ENCODE measurements at places on chromosomes 16 and 17. TPM values are rescaled to one million over a fixed set of nuclear protein-coding genes. Genes with fewer than 3 reads are reported as not detected.

Gene NPIPB13
- polyA plus RNA-seq, result 15.5 TPM

Gene PMFBP1
- polyA plus RNA-seq, result 0.98 TPM

GRCh38 chr17:66507103-66507923 lies 204.9 kb downstream of the PRKCA start:
- no peak for DNase-seq

- peak; percentile 63 for DNase-seq
Measured at GRCh38 chr17:27379888-27380533, 76.2 kb upstream of the KSR1 start.

GRCh38 chr17:16419074-16419928 lies 3.9 kb downstream of the TRPV2 start:
- DNase-seq, result no peak

Gene JPH3
- polyA plus RNA-seq, result 0.39 TPM

Gene CSH1
- 0.50 TPM for polyA plus RNA-seq

GRCh38 chr17:6641247-6641863 lies 495 bp downstream of the TXNDC17 start:
- no peak for DNase-seq

- no peak for DNase-seq
Measured at GRCh38 chr17:79530361-79531105, 80.3 kb downstream of the RBFOX3 start.

DNA sequence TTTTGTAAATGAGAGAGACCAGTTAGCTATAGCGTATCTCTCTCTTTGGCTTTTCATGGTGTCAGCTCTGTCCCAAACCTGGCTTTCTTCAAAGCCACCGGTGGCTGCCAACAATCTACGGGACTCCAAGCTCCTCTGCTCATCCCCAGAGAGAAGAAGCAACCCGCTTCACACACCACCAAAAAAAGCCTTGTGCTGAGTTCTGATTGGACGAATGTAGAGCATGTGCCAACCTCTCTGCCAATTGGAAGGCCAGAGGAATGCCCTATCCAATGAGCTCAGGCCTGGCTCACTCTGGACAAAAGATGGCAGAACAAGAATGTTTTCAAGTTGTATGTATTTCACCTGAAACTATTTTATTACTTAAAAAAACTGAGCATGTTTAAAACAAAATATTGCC lies 202.4 kb downstream of the C16orf95 start:
- DNase-seq, result no peak

Gene TPSD1
- polyA plus RNA-seq, result not detected

- DNase-seq, result no peak
Measured at GRCh38 chr17:32174889-32175288, 32.6 kb downstream of the RHOT1 start.

GRCh38 chr16:75099738-75100602 lies 16.6 kb downstream of the LDHD start:
- no peak for DNase-seq

Gene CMTM1
- polyA plus RNA-seq, result 5.5 TPM

Gene CCDC102A
- polyA plus RNA-seq, result 12.8 TPM

Gene HOXB4
- 1.0 TPM for polyA plus RNA-seq

GRCh38 chr16:85829751-85830445 lies 30.4 kb downstream of the COX4I1 start:
- peak; percentile 27 for DNase-seq

DNA sequence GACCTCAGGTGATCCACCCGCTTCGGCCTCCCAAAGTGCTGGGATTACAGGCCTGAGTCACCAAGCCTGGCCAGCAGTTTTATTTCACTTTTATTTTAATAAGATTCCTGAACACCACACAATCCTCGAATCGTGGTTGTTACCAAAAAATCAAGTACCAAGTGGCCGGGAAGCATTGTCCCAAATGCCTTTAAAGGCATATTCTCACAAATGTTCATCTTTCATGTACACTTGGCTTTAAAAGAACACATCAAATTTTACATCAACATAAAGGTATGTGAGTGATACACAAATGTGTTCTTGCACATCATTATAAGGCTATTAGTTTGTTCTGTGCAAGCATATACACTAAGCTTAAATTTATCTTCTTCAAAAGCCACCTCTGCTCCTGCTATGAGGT lies 8.1 kb upstream of the MYH11 start:
- DNase-seq, result no peak

Gene SMARCD2
- polyA plus RNA-seq, result 28.6 TPM

Gene SLC13A2
- not detected for polyA plus RNA-seq

DNA sequence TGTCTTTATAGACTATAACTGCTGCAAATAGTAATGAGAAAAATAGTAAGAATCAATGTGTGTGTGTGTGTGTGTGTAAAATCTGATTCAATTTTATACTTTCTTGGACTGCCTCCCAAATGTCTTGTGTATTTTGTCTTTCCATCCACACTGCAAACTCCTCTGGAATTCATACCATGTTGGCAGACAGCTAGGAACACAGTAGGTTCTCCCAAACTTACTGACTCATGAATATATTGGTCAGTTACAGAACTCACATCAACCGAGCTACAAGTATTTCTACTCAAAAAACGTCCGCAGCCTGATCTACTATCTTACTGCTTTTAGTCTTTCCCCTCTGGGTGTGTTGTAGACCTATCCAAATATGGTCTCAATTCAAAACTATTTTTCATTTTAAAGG lies 542.7 kb upstream of the PSMD7 start:
- DNase-seq, result no peak

DNA sequence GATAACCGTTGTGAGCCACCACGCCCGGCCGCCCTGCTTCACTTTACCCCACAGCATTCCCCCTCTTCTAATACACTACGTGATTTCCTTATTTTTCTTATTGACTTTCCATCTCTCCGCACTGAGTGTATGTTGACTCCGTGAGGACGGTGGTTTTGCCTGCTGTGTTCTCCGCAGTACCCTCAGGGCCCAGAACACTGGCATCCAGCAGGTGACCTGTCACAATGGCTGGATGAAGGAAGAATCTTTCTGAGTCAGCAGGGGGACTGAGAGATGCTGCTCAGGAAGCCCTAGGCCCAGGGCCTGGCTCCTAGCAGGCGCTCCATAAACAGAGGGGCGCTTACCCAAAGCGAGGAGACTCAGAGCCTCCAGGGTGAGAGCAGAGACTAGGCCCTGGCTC lies 79.5 kb downstream of the RTN4RL1 start:
- DNase-seq, result no peak

GRCh38 chr17:73135766-73136165 lies 29.0 kb upstream of the SSTR2 start:
- DNase-seq, result no peak

GRCh38 chr16:64180136-64180900 lies 941.5 kb downstream of the CDH11 start:
- no peak for DNase-seq

Gene KRT222
- 0.08 TPM for polyA plus RNA-seq

- no peak for DNase-seq
Measured at GRCh38 chr17:4617590-4618351, 23.7 kb downstream of the ALOX15 start.

Gene CACNG3
- polyA plus RNA-seq, result not detected

DNA sequence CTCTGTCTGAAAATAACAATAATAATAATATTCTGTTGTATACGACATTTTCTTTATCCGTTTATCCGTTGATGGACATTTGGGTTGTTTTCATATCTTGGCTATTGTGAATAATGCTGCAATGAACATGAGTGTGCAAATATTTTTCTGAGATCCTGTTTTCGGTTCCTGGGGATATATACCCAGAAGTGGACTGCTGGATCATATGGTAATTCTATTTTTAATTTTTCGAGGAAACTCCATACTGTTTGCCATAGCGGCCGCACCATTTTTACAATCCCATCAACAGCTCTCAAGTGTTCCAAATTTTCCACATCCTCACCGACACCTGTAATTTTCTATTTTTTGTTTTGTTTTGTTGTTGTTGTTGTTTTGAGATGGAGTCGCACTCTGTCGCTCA lies 5.3 kb upstream of the PRSS41 start:
- DNase-seq, result no peak

Gene MPP3
- 5.8 TPM for polyA plus RNA-seq

GRCh38 chr17:17447264-17447663 lies 29.5 kb upstream of the MED9 start:
- no peak for DNase-seq

- no peak for DNase-seq
Measured at GRCh38 chr17:27918498-27918897, 25.3 kb upstream of the LYRM9 start.

Gene TMEM238L
- 0.13 TPM for polyA plus RNA-seq

DNA sequence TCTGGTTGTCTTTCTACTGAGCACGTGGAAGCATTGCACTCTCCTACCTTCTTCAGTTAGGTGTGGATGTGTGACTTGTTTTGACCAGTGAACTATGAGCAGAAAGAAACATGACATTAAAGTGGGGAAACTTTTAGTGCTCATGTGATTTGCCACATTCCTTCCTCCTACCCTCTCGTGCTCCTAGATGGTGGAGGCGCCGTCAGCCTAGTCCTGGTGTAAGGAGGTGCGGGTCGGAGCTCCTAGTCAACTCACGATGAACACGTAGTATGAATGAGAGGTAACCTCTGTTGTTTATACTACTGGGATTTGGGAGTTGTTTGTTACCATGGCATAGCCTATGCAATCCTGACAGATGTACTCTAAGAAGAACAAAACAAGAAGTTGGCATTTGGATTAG lies 47.4 kb downstream of the KSR1 start:
- DNase-seq, result no peak

DNA sequence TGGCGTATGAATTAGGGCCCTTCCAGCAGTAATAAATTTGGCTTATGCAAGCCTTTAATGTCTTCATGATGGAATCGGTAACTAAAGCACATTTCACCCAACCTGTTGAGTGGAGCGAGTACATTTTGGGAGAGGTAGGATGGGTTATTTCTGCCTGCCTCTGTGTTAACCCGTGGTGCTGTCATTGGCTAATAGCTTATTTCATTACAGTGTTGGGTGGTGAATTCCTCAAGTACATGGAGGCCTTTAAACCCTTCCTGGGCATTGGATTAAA lies 17.8 kb upstream of the TBKBP1 start:
- DNase-seq, result no peak

Gene PLXDC1
- 9.3 TPM for polyA plus RNA-seq

Gene CCL14
- 40.4 TPM for polyA plus RNA-seq

GRCh38 chr17:43572368-43572980 lies 26.3 kb upstream of the ETV4 start:
- no peak for DNase-seq

Gene SLC12A3
- 0.05 TPM for polyA plus RNA-seq

DNA sequence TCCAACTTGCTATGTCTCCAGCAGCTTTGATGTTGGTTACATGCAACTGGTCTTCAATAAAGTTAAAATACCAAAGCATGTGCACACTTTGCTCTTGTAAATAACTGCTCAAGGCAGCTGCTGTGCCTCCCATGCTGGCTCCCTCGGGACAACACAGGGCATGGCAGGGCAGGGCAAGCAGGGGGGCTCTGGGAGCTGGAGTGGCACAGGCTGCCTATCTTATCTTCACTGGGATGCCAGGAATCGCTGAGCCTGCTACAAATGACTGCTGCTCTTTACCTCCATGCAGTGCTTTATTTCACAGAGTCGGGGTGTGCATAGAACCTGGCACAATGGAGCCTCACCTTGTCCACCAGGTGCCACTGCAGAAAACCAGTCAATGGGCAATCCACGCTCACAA lies 21.8 kb downstream of the PEMT start:
- DNase-seq, result no peak

DNA sequence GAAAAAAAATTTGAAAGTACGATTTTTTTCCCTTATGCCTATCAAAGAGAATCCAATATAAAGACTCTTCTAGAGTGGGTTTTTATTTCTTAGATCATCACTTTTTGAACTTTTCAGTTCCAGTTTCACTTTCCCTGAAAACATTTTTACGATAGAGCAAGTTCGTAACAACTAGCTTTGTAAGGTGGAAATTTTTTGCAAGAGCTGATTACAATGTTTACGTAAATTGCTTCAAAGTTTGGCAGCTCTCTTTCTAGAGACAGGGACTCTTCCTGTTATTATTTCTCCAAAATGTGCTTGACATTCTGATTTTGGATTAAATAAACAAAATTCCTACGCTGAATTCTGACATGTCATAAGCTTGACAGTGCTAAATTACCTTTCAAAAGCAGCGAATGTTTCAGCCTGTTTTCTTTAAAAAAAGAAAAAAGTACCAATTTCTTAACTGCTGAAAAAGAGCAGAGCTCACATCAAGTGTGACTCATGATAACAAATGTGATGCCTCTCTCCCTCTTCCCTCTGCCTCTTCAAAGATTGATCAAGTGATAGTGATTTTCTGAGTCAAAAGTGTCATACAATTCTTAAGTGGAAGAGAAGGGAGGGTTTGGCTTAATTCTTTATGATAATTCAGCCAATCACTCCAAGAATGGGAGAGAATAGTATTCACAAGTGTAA lies 175.2 kb downstream of the KCNJ2 start:
- DNase-seq, result no peak

DNA sequence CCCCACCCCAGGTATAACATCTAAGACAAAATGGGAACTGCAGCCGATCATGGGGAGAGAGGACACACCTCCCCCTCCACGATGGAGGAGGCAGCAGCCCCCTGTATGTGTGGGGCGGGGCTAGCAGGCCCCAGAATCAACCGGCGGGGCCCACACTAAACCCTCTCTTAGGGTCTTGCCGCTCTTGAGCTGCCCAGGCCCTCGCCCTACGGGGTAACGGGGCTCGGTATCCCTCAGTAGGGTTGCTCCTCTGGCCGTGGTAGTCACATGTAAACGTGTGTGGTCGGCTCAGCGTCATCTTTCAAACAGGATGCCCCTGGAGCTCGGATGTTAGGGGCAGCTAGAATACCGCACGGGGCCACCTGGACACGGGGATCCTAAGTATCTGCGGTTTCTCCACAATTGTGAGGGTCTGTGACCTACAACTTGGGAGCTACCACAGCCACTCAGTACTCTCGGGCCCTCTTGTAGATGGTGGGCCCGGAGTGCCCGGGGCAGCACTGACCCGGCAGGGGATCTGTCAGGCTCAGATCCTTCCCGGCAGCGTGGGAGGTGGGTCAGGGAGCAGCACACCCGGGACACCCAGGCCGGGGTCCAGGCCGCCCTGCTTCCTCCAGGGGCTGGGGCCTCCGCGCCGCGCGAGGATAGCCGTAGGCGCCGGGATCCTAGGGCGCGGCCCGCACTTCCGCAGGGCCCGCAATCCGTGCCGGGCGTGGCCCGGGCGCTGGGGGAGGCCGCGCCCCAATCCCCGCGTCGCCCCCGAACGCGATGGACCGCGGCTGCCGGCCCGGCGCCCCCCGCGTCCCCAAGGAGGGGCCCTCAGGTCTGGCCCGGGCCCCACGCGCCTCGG lies 781 bp downstream of the ARHGDIA start:
- DNase-seq, result no peak

DNA sequence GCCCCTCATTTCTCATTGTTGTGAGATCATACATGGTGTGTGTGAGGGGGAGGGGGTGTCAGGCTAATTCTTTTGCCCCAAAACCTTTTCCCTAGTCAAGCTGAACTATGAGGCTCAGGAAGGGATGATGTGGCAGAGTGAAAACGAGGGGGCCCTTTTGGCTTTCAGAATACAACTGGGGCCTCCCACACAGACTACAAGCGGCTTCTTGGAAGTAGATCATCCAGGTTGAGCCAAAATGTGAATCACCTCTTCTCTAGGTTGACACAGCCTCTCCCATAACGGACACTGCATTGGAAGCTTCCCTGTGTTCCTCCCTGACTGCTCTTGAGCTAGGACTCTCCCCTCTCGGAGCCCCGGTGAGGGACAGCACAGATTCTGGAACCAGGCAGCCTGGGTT lies 2.3 kb upstream of the ALKBH5 start:
- DNase-seq, result peak; percentile 43

Gene SHISA9
- polyA plus RNA-seq, result 0.04 TPM

- no peak for DNase-seq
Measured at GRCh38 chr17:81631482-81631881, 5.4 kb downstream of the NPLOC4 start.

- peak; percentile 78 for DNase-seq
Measured at GRCh38 chr16:66315210-66315825, 51.2 kb upstream of the CDH5 start.
